T-helper 2 cell (primary cell): ENCODE measurements at places on chromosomes 4 and X.
A peak's percentile ranks its signal among the peaks of the same experiment; 100 is the strongest.

GRCh38 chr4:153950100-153950979, 161.5 kb upstream of the SFRP2 start:
- no peak for DNase-seq

- DNase-seq: no peak
These were observed 1.8 kb upstream of the NAA15 start for GRCh38 chr4:139299536-139299935.

DNA sequence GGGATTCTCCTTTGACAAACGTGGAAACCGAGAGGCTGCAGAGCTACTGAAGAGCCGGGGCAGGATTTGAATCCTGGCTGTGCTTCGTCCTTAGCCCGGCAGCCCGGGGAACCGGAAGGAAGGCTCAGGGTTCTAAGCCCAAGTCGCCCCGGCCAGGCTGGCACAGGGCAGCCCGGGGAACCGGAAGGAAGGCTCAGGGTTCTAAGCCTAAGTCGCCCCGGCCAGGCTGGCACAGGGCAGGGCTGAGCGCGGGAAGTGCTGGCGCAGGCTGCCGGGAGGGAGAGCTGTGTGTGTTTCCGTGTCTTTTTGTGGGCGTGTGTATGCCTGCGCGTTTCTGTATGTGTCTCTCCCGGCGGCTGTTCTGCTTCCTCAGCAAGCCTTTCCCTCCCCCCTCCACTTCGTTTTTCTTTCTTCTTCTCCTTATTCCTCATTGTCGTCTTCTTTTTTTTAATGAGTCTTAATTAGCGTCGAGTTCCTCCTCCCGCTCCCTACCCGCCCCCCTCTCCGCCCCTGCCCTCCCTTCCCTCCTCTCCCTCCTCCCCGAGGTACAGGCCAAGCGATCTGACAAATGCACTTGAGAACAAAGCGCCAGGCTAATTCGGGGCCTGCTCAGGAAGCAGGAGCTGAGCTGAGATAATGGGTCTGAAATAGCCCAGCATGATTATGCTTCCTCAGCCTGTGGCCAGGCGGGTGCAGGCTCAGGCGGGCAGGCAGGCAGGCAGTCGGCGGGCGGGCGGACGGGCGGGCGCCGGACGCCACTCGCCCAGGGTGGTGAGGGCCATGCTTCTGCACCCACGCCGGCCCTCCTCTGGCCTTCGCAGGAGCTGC, 65.9 kb downstream of the EFNB1 start:
- no peak for DNase-seq

DNA sequence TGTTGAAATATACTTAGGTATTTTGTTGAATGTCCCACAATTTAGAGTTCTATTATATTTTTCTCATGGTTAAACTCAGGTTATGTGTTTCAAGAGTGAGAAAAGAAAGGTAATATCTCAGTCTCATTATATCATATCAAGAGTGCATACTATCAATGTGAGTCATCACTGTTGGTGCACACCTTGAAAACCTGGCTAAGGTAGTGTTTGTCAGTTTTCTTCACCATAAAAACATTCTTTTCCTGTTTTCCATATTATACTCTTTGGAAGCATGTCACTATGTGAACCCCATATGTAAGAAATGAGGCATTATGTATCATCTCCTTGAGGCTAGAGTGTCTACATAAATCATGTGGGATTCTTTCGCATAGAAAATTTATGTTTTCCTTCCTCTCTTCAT, 307.6 kb upstream of the CTSO start:
- DNase-seq: no peak

GRCh38 chr4:95431678-95432077, 117.1 kb downstream of the UNC5C start:
- no peak for DNase-seq

GRCh38 chr4:146022541-146022940, 83.9 kb upstream of the ZNF827 start:
- no peak for DNase-seq

- DNase-seq: no peak
These were observed 147.3 kb downstream of the VEGFC start for GRCh38 chr4:176645246-176645960.

DNA sequence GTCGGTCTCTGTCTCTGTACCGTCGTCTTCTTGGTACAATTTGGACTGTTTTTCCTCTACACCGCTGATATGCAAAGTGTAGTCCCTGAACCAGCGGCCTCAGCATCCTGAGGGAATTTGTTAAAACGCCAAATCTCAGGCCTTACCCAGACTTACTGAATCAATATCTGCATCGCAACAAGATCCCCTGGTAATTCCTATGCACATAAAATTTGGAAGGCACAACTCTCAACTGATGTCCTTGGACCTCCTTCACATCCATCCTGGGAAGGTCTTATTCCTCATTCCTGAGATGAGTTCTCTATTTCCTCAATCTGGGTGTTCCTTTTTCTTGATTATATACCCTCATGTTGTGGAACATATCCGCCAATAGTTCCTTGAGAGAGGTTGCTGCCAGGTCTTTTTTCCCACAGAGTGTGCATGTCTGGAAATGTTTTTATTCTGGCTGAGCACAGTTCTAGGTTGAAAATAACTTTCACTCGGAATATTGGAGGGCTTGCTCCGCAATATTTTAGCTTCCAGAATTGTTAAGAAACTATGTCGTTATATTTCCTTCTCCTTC, 738 bp upstream of the HPF1 start:
- DNase-seq: no peak

- no peak for DNase-seq
These were observed 113.5 kb downstream of the PRKX start for GRCh38 chrX:3599802-3600430.

GRCh38 chr4:156779774-156780173, 191.8 kb downstream of the PDGFC start:
- DNase-seq: no peak

GRCh38 chr4:48498895-48499294, 8.8 kb downstream of the ZAR1 start:
- no peak for DNase-seq

- no peak for DNase-seq
These were observed 1972.6 kb downstream of the ARAP2 start for GRCh38 chr4:34271479-34272355.

DNA sequence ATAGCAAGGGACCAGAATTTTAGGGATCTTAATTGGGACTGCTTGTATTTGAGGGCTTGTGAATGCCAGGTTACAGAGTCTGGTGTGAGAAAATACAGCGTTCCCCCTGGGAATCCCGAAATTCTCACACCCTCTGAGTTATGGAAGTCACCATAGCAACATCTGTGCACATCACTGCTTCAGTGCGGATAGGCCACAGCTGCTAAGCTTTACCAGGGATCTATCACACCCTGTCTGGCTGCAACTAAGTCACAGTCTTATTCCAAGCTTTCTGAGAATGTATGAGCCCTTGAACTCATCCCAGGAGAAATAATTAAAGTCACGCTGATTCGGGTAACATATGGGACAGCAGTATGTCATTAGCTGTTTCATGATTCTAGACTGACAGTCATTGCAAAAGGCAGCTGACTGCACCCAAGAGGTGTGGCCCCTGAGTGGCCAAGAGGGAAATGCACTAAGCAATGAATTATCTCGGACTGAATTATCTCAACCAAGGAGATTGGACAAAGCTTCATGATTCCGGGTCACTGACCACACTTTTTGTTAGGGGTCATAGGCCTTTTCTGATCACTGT, 46.7 kb upstream of the BTC start:
- no peak for DNase-seq

DNA sequence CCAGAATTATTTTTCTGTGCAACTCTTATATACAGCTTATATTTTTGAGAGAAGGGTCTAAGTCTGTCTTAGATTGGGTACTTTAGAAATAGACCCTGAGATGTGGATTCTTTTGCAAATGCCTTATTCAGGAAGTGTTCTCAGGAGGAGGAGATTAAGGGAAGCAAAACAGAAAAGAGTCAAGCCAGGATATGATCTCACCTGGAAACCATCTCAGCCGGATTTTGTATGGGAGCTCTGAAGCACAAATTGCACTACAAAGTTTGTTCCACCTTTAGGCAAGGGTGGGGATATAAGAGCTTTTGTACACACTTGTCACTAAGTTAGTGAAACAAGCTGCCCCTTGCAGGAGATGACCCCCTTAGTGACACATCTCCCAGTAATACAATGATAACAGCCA, 121.2 kb upstream of the GRPR start:
- DNase-seq: no peak

DNA sequence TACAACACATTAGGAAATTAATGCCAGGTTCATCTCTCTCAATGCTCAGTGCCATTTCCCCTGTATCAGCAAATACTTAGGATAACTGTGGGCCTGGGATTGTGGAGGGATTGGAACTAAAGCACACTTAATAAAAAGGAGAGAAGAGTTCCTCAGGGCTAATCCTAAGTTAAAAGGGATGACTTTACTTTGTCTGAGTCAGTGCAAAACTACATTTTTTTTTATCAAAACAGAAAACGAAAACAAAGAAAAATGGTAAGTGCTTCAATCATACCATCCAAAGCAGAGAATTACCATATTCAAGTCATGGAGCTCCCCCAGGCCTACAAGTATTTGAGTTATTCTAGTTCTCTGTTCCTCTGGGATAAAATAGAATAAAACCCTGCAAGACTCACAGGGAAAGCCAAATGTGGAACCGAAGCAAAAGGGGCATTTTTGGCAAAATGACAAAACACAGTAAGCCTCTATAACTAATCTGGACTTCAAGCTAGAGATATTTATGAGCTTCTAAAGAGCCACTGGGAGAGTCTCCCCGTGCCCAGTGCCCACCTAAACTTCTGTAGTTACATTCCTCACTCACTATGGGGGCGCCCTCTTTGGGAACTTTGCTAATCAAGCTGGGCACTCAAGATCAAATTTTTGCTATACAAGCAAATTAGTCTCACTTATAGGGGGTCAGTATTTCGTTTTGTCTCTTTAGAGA, 53.4 kb downstream of the PALLD start:
- DNase-seq: no peak

GRCh38 chr4:27020203-27020602, 159.6 kb downstream of the STIM2 start:
- no peak for DNase-seq

DNA sequence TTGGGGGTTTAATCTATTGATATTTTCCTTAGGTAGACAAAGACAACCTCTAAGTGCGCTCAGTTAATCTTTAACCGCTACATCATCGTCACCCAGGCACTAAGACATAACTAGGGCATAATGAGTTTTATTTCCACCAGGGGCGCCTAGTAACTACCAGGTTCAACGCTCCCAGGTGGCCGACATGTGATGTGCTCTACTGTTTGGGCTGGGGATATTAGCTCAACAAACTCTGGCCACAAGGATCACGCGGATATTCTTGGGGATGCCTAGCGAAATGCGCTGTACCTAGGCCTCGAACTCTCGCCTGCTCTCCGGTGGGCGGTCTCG, 915 bp upstream of the RAB33B start:
- peak; percentile 93 for DNase-seq
